ENCODE measurements at places on chromosomes 6 and 20.
A peak's percentile ranks its signal among the peaks of the same experiment; 100 is the strongest.

DNA sequence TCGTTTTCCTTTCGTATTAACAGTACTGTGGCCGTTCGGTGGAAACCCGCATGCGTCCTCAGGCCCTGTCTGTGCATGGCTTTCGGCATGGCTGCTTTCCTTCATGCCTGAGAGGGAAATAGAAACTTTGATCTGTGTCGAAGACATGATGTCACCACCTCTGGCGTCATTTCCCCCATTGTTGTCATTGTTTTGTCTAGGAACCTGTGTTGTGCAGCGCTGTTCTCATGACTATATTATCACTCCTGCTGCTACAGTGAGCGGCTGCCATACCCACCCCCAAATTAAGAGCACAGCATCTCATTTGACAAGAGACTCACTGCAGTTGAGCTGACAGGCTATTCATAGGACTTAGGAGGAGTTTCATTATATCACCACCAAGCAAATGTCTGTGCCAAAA, 172.3 kb downstream of the TMEM242 start:
- DNase-seq: no peak

DNA sequence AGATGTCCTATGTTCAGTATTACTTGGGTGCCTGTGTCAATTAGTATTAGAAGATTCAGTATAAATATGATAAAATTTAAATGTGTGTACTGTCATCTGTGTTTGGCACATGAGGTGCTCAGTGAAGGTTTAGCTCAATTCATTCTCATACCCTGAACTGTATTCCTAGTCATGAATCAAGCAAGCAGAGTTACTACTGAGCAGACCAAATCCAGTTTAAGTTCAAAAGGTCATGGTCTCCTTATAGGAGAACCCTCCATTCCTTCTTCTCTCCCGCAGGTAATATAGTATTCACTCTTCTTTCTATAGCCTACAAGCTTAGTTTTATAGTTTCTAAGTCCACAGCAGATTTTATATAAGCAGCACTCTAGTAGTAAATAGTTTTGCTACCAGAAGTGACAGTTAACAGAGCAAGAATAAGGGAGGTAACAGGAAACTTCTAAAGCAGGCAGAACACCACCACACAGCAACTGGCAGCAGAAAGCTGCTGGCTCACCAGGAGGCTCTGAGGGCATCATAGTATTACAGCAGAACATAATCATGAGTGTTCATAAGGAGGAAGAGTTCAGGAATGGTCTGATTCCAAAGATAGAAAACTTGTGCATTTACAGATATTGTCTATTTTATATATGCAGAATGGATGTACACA, 133.2 kb downstream of the SLC16A10 start:
- DNase-seq: no peak

- peak; percentile 9 for DNase-seq
Observed at GRCh38 chr6:71727632-71728294, 158.6 kb upstream of the RIMS1 start.

- DNase-seq: no peak
Observed at GRCh38 chr6:149449831-149450678, 34.8 kb downstream of the ZC3H12D start.

GRCh38 chr6:3228771-3229565, 1.5 kb upstream of the TUBB2B start:
- DNase-seq: no peak

- no peak for DNase-seq
Observed at GRCh38 chr6:154874773-154875592, 120.1 kb upstream of the TIAM2 start.

All from SIG-M5 (cell line).